Nephron progenitor cell (in vitro differentiated cells): ENCODE measurements at places on chromosomes 4 and X.

GRCh38 chrX:16979226-16979625 lies 32.8 kb downstream of the REPS2 start:
- no peak for DNase-seq

DNA sequence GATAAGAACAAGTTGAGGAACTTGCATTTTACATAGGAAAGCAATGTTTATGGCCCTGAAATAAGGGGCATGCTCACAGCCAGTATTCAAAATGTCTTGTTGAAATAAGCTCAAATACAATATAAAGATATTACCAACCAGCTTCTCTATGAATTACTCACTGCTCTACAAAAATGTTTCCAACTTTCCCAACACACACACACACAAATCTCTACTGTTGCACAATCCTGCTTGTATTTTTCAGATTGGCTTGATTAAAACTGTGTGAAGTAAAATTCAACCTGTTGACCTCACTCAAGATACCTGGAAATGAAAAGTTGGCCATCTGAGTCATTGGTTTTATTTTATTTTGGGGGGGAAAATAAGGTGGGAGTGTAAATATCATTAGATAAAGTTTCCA lies 128.6 kb downstream of the CHIC2 start:
- DNase-seq, result no peak

GRCh38 chrX:43693602-43694406 lies 37.7 kb downstream of the MAOA start:
- DNase-seq, result no peak

GRCh38 chr4:55122235-55122634 lies 3.2 kb downstream of the KDR start:
- DNase-seq, result no peak

- no peak for DNase-seq
Measured at GRCh38 chrX:8914681-8915080, 113.5 kb upstream of the FAM9A start.

GRCh38 chr4:15809466-15809865 lies 31.3 kb downstream of the CD38 start:
- no peak for DNase-seq

GRCh38 chr4:5114950-5115349 lies 63.7 kb downstream of the STK32B start:
- DNase-seq, result no peak

DNA sequence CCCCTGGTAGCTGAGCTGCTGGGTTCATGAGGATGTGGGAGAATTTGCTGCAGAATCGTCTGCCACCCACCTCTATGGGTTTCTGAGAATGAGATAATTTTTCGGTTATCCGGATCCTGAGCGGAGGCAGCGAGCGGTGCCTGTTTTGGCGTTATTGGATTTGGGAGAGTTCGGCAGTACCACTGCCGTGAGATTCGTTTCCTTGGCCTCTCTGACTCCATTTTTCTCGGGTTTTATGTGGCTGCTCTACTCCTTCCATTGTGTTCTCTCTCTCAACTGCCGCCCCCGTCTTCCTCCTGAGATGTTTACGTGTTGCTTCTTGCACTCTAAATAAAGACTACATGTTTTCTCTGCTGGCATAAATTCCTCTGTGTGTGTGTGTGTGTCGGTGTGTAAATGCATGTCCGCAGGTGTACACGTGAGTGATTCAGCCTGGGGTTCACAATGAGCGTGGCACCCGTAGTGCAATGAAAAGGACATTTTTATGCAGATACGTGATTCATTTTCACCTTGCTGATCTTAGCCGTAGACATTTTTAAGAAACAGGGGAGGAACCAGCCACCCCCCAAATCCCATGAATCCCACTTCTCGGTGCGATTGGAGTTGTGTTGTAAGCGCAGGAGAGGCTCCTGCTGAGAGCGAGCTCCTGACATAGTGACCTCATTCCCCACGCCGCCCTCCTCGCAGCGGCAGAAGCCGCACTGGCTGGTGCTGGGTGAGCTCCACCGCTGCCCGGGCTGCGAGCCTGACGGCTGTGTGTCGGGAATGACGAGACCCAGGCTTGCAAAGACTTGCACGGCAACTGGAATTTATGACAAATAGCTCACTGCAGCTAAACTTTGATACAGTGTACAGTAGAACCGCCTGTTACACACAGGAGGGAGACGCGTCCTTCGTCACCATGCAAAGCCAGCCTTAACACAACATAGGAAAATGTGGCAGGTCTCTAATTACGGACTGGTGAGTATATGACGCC lies 82.2 kb downstream of the STOX2 start:
- peak; percentile 64 for DNase-seq

DNA sequence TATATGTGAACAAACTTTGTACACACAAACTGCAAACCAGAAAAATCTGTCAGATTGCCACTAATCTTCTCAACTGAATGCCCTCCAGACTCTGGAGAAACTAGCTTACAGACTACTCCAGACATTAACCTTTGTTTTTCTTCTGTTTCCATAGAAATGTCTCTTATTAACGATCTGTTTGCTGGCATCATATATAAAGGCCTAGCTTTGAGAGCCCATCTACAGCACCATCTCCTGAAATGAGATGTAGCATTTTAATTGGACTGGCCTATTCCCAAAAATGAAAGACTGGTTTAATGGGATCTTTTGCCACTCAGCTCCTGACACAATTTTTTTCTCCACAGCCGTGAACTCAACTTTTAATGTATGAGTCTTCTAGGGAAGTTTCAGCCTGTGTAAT lies 266.0 kb upstream of the IL1RAPL1 start:
- no peak for DNase-seq
